ENCODE measurements at places on chromosomes 13 and 19.

DNA sequence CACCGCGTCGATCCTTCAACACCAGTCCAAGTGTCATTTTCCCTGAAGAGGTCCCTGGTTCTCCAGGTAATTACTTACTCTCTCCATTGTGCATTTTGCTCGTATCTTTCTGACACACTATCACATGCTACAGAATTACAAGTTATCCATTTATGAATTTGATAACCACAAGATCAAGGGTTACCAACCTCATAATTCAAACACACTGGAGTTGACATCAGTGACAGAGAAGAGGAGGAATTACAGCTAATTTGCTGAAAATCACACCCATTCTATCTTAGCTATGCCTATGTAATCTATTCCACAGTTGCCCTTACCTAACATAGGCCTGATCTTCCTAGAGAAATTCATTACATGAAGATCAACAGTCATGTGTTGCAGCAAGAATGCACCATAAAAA is 14.2 kb downstream of the ZC3H13 start:
- no peak for DNase-seq

GRCh38 chr13:60351326-60351725 is 45.7 kb upstream of the TDRD3 start:
- DNase-seq = no peak

- DNase-seq = no peak
Observed at GRCh38 chr13:28489524-28489931, 5.4 kb downstream of the FLT1 start.

DNA sequence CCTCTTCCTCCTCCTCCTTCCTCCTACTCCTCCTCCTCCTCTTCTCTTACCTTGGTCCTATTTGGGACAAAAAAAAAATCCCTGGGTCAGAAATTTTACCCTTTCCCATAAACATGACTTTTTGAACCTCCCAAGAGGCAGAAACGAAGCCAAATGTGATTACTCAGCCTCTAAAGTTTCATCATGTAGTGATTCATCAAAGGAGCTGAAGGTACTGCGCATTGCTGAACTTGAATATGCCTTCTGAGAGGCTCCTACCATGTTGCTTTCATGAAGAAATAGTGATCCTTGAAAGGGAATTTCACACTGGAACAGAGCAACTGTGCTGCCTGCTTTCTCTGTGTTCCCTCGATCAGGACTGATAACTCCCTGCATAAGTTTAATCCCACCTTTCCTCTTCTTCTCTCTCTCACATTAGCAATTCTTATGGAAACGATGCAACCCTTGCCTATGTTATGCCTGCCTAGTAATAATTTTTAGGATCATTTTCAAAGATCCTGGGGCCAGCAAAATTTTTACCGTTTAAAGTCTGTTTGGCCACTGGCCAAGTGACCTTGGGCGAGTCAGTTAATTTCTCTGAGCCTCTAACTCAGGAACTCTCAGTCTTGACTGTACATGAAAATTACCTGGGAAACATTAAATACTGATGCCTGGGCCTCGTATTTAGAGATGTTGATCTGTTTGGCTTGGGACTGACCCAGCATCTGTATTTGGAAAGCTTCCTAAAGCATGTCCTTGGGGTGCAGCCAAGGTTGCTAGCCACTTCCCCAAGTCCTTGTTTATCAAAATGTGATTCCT is 149.5 kb downstream of the DCT start:
- no peak for DNase-seq

- DNase-seq = no peak
Observed at GRCh38 chr13:50208826-50209335, 193.6 kb downstream of the KCNRG start.

DNA sequence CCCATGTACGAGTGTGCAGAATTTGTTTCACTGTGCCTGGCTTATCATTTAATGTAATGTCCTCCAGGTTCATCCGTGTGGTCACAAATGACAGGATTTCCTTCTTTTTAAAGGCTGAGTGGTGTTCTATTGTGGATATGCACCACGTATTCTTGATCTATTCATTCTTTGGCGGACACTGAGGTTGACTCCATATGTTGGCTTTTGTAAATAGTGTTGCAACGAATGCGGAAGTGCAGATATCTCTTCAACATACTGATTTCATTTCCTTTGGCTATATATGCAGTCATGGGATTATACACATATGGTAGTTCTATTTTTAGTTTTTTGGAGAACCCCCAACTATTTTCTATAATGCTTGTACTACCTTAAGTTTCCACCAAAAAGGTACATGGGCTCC is 13.0 kb downstream of the OR7A5 start:
- no peak for DNase-seq

- no peak for DNase-seq
Observed at GRCh38 chr13:21849323-21849722, 178.4 kb downstream of the FGF9 start.

DNA sequence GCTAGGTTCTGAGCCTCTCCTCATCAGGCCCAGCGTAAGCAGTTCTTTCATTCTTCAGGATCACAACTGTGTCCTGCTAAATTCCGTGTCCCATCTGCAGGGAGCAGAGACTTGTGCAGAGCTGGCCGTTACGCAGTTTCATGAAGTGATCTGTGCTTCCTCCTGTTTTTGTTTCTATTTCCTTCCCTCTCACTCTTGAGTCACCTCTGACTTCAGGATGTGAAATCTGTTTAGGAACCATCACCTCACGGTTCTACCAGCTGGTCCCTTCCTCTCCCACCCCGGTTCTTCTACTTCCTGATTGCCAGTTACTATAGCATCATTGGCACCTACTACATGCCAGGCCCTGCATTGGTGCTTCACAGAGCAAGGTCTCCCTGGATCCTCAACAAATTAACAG is 8.5 kb downstream of the MAU2 start:
- no peak for DNase-seq

- no peak for DNase-seq
Observed at GRCh38 chr19:1245494-1246264, 2.7 kb upstream of the MIDN start.

DNA sequence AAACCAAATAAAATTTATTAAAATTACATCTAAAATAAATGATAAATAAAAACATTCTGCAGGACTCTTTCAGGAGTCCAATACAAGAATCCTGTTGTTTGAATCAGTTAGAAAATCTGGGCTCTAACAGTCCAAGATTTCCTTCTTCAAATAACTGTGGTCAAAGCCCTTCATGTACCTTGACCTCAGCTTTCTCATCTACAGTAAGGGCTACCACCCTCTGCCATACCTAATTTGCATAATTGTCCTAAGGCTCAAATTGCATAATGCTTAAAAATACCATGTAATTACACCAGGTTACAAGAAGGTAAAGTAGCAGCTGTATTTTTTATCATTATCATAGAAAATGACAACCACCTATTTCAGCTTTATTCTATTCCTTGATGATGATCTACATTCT is 54.3 kb downstream of the XPO4 start:
- DNase-seq = no peak

DNA sequence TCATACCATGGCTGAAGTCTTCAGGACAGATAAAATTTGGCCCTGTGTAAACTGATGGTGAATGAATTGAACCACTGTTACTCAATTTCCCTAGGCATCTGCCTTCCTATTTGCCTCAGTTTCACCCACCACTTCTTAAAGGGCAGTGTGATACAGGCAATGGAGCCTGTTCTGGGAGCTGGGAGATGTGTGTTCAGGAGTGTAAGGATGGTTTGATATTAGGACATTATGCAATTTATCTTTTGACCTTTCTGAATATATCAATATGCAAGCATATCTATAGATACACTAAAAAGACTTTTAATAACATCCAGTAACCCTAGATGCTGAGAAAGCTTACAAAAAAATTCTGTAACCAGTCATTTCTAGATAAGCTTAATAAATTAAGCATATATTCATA is 14.6 kb downstream of the IZUMO2 start:
- no peak for DNase-seq

GRCh38 chr13:38045278-38046048 is 175.9 kb upstream of the TRPC4 start:
- no peak for DNase-seq

DNA sequence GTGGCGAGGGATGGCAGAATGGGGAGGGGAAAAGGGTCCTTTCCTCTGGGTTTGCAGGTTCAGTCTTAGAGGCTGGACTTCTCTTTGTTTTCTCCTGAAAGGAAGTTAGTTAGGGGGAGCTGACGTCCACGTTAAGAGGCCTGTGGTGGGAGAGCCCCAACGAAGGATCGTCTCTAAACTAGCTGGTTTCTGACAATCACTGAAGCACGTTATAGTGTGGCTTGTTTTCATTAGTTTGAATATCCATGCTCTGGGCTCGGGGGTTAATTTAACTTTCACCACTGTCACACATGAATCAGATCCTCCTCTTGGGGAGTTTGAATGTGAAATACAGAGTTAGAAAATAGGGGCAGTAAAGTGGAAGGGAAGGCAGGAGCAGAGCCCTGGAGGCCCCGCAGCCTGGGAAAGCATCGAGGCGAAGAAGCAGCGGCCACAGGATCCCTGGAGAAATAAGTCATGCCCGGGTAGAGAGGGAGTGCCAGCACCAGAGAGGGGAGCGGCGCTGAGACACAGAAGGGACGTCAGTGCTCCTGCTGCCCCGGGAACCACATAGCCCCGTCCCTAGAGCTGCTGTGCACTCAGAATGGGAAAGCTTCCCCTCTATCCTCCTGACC is 31.1 kb upstream of the AMER2 start:
- DNase-seq = no peak

DNA sequence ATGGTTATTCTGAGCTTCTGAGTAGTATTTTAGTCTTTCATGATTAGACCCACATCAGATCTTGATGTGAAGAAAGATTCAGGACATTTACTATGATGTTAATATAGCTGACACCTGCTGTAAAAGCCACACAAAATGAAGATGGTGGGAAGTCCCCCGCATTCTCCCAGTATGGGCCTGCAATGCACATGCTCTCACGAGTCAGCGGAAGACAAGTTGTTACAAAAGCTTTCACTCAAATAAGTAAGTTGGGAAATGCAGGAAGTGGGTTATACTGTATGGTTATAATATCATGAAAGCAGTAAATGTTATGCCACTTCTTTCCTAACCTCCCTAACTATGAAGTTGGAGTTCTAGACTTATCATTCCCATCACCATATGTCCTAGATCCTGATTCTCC is 171.9 kb downstream of the KLF5 start:
- DNase-seq = no peak

DNA sequence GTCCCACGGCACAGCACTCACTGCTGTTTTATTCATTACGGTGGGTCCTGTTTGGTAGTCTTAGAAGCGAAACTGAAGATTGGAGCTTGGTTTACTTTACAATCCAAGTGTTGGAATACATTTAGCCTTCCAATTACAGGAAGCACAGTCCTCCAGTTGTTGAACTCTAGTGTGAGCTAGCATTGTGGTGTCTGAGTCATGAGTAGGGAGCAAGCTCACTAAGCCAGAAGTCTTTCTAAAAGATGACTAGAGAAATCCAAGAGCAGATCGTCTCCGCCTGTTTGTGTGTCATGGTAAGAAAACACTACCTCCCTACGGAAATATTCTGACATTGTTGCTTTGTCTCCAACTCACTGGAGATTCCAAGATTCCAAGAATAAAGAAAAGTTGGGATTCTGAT is 10.1 kb upstream of the SHISA2 start:
- no peak for DNase-seq
